ENCODE measurements at places on chromosomes 3 and 15.

GRCh38 chr3:119279101-119279554 lies 15.1 kb upstream of the ARHGAP31 start:
- no peak for DNase-seq

DNA sequence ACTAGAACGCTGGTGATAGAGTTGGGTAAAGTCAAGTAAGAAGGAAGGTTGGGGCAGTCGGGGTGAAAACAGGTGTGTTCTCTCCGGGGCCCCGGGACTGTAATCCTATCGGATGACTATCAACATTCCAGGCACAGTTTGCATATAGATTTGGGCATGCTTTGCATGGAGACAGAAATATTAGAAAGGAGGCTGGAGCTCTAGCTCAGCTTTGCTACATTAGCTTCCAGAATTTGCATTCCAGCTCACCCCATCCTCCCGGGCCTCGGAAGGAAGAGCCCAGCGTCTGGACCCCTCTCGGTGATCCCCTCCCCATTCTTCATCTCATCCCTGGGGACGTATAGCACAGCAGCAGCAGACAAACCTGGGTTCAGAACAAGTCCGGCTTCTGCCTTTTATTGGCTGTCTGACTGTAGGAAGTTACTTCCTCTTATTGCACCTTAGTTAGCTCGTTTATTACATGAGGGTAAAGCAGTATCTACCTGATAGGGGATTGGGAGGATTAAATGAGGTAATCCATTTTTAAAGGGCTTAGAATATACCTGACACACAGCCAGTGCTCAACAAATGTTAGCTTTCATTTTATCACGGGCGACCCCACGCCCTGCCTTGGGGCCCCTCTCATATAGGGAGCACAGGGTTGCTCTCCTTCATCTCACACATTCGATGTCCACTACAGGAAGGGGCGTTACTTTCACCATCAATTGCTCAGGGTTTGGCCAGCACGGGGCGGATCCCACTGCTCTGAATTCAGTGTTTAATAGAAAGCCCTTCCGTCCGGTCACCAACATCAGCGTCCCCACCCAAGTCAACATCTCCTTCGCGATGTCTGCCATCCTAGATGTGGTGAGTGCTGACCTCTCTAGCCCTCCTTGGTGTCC lies 3.2 kb downstream of the HTR3E start:
- no peak for DNase-seq

- DNase-seq = peak; percentile 3
Observed at GRCh38 chr3:468172-468571, 271.6 kb downstream of the CHL1 start.

DNA sequence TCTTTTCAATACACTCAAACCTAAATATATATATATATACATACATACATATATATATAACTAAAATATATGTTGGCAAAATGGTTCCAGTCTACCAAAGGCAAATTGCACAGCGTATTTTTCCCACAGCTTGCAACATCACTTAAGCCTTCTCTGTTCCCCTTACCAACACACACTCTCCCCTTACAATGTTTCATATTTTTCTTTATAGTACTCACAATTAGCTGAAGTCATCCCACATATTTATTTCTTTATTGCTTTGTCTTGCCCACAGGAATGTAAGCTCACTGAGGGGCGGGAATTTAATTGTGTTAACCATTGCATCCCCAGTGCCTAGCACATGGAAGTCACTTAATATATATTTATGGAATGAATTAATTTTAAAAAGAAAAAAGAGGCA lies 288.3 kb downstream of the ULK4 start:
- no peak for DNase-seq

- no peak for DNase-seq
Observed at GRCh38 chr3:177557548-177557947, 360.3 kb upstream of the TBL1XR1 start.

GRCh38 chr3:46168583-46169345 lies 39.3 kb downstream of the CCR1 start:
- DNase-seq = no peak

GRCh38 chr3:196624907-196625306 lies 14.6 kb upstream of the NRROS start:
- DNase-seq = no peak

DNA sequence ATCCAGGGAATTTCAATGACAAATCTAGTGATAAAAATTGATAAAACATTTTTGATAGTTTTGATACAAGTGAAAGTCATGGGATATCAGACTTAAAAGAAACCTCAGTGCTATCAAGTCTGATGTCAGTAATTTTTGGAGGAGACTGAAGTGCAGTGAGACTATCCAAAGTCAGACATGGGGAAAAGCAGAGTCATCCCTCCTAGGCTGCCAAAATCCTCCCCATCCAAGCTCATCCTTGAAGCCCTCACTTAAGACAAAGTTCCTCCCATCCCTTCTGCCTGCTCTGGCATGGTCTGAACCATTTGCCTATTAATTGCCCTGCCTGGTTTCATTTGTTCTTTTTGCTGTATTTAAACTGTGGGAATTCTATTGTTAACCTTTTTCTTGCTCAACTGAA lies 456.9 kb upstream of the UBE2E2 start:
- DNase-seq = no peak

- DNase-seq = peak; percentile 15
Observed at GRCh38 chr15:73560501-73561117, 72.6 kb downstream of the NPTN start.

Data from NCI-H524 (cell line).